Esophagus squamous epithelium (tissue), 5 donors: ENCODE measurements at places on chromosomes 6 and 20.
A peak's percentile ranks its signal among the peaks of the same experiment; 100 is the strongest.

- no peak for DNase-seq
These were observed 24.0 kb downstream of the RNF146 start for GRCh38 chr6:127290391-127291265.

- no peak for DNase-seq
These were observed 20.5 kb downstream of the PTK7 start for GRCh38 chr6:43096451-43097097.

DNA sequence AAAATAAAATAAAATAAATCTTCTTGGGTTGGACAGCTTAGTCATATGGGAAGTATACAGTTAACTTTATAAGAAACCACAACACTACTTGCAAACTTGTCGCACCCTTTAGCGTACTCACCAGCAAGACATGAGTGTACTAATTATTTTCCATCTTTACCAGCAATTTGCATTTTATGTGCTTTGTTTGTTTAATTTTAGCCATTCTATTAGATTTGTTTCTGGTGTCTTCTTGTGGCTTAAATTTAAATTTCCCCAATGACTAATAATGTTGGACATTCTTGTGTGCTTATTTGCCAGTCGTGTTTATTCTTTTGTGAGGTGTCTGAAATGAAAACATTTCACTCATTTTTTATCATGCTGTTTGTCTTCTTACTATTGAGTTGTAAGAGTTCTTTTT is 1172.2 kb upstream of the CITED2 start:
- DNase-seq = no peak

DNA sequence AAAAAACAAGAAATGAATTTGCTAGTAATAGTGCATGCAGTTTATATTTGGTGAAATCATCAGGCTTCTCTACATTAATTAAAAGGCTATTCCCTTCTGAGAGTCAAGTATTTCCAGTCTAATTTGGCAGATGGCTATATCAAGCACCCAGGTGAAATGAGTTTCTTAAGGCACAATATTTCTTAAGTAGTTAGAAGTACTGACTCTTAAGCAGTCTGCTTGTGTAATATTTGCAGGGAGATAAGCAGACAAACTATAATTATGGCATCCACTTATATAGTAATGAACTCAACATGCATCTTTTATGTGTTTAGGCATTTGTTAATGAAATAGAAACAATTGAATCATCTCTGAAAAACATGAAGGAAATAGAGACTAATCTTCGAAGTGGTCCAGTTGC is 189.2 kb downstream of the UTRN start:
- DNase-seq = no peak

GRCh38 chr6:88785478-88785877 is 177.9 kb downstream of the RNGTT start:
- DNase-seq = no peak

DNA sequence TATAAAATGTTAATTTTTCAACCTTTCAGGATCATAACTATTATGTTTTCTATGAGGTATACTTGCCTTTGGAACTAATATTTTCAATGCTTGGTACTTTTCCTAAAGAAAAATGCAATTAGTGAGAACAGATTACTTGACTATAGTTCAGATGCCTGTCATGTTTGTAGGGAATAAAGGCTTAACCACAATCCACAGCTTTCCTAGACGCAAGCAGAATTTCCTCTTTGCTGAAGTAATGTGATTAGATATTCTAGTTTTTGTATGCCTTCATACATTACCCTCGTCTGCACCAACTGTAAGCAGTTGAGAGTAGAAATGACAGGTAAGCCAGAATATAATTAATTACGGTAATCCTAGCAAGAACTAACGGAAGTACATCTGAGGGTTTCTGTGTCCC is 581.4 kb upstream of the MMS22L start:
- DNase-seq = no peak

DNA sequence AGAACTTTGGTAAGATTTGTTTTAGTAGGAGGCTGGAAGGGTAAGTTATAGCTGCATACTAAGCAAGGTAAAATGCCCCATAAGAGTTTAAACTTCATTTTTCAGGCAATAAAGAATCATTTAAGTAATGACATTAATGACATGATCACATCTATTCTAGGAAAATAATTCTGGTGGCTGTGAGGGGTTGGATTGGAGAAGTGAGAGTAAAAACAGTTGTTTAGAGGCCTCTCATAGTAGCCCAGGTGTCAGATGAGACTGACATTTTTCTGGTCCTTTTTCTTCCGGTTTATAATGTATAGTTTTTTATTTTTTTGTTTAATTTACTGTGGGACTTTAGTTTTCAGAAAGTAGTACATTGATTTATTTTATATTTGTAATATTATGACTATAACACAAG is 40.8 kb downstream of the ITCH start:
- no peak for DNase-seq

DNA sequence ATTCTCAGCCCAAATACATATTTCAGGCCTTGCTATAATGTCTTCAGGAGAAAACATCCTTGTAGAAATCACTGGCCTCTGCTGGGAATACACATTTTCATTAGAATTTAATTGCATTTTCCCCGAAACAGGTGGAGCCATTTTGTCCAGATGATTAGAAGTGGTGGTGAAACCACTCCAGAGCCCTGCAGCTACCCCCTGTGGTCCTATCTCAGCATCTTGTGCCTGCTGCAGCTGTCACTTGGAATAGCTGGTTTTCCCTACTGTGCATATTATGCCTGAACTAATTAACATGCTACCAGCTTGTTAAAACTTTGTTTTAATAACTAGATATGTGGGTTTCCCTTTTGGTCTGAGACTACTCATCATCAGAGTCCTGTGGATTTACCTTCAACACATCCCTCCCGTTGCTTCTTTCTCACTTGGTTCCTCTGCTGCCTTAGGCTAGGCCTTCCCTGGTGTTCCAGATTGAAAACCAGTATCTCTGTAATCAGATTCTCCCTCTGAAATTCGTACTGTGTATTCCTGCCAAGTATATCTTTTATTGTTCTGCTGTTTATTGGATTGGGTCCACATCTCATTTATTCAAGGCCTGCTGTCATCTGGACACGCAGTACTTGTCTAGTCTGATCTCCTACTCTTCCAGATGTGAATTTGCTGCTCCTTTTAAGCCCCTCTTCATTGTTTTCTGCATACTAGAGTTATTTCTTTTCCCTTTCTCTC is 15.2 kb downstream of the DNAH8 start:
- DNase-seq = no peak

DNA sequence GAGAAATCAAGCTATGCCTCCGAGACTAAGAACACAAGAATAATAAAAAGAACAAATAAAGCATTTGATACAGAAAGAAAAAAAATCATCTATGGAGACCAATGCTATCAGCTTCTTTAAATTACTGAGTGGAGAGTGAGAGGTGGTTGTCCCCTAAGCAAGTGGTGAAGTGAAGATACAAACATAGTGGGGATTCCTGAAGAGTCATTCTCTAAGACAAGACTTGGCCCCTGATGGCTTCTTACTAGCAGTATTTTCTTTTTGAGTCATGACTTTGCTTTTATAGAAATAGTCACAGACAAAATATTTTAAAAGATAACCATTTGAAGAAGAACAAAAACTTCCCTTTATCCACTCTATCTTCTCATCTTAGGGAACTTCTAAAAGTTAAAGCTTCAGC is 261.4 kb upstream of the PRDM1 start:
- no peak for DNase-seq

DNA sequence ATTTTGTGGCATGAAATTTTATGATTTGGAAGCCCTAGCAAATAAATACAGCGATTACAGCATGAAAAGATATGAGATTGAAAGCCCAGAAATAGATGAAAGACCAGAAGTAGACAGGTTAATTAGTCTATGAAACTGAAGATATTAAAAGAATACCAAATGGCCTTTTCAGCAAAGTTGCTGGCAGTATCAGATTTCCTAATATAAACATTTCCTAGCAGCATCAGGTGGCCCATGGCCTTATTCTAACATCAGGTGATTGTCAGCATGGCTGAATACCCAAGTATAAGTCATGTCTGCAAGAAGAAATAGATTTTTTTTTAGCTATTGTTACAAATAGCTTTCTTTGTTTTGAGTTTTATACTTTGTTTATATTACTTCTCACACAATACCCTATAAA is 93.2 kb downstream of the CLVS2 start:
- DNase-seq = no peak

DNA sequence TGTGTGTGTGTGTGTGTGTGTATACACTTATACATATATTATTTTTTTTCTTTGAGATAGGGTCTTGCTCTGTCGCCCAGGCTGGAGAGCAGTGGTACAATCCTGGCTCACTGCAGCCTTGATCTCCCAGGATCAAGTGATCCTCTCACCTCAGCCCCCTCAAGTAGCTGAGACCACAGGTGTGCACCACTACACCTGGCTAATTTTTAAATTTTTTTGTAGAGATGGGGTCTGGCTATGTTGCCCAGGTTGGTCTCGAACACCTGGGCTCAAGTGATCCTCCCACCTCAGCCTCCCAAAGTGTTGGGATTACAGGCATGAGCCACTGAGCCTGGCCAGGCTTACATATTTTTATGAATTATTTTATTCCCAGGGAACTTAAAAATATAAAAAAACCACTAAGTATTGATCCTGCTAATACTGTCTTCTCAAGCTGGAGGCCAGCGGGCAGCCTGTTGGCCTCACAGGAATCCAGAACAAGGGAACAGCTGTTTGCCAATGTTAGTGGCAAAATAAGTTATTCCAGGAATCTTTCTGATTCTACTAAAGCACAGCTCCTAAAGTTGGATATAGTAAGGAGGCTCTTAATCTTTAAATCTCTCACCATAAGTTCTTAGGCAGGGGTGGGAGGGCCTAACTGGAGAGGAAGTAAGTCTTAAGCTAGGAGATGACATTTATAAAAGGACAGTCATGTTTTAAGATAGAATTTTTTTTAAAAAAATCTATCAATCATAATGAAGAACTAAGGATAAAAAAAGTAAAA is 135.5 kb upstream of the NUP153 start:
- DNase-seq = no peak

- DNase-seq = no peak
These were observed 360.8 kb upstream of the MANEA start for GRCh38 chr6:95216555-95216954.

GRCh38 chr6:169177516-169178166 is 76.0 kb downstream of the THBS2 start:
- DNase-seq = no peak

DNA sequence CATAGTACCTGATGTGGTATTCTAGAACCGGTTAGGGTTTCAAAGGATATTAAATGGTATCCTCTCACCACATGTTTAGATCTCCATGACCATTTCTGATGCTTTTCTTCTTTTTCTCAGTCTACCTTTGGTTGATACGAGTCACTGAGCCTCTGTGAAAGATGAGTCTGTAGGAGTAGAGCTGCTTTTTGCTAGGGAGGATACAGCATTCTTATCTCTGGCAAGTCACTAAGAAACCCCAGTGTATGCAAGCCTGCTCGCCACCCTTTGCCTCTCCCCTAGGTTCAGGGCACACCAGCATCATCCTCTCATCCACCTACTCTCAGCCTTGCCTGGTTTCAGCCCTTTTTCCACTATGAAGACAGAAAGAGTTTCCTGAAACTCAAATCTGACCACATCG is 89.9 kb downstream of the MTFR2 start:
- DNase-seq = no peak

GRCh38 chr6:30066577-30067459 is at the start of gene PPP1R11:
TSS of gene PPP1R11 (plus strand) at chr6:30067198. CDS start at chr6:30067411, 213 bp downstream.
- DNase-seq = peak; percentile 98

- no peak for DNase-seq
These were observed 279.5 kb downstream of the LRFN2 start for GRCh38 chr6:40307712-40308111.

DNA sequence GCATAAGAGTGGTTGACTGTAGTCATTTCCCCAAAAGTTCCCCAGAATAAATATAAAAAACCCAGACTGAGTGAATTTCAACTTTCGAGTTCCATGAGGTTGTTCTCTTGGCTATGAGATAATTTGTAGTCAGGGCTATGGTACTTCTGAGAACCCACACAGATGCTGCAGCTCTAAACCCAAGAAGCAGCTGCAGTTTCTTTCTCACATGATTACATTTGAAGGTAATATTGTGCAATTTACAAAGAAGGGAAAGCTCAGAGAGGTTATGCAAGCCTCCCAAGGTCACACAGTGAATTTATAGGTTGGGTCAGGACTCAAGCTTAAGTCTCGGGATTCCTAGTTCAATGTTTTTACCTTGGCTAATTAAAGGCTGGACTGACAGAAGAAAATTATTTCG is 29.7 kb upstream of the CD93 start:
- no peak for DNase-seq

GRCh38 chr20:39910536-39910935 is 778.5 kb downstream of the MAFB start:
- no peak for DNase-seq

- DNase-seq = no peak
These were observed 21.7 kb downstream of the KIZ start for GRCh38 chr20:21147593-21147992.

DNA sequence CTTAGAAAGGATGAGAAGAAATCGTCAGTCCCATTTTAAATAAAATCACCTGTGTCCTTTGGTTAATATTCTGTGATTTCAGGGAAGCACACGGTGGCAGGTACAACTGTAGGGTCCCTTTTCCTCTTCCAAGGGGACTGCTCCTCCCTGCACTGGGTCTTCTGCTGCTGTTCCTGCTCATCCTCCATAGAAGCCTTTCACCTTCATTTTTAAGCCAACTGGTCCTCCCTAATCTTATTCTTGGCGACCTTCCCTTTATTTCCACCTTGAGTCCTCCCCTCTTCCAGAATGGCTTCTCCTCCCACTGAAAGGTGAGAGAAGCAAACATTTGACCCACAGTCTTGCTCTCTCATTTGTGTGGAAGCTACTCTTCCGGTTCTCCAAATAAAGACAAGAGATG is 4.4 kb upstream of the PRDM1 start:
- DNase-seq = no peak

- DNase-seq = no peak
These were observed 38.4 kb downstream of the WDR27 start for GRCh38 chr6:169663468-169663867.

DNA sequence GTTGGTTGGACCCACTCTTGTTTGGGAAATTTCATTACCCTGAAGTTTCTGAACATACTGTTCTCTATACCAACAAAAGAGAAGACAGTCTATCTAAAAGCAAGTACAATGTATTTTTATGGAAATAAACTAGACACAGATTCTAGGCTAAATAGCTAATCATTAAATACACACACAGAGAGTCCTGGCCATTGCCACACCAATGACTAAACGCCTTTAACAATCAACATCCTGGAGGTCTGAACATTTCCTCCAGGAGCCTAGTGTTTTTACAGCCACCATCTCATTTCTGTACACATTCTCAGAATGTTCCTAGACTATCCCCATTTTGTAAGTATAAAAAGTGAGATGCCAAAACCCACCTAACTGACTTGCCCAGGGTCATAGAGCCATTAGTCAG is 141.6 kb upstream of the RREB1 start:
- no peak for DNase-seq

DNA sequence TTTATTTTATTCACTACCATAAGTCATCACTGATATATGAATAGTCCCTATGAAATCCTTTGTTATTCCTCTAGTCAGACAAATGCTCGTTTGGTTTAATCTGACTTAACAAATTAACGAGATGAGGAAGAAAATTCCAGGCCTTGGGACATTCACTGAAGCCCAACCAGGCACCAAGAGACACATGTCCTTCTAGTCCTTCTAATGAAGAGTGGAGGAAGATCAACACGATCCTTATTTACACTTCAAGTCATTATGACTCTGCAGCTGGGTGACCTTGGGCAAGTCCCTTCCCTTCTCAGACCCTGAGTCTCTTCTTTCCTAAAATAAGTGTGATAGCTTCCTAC is 117.5 kb downstream of the CEBPB start:
- no peak for DNase-seq
